ENCODE measurements at places on chromosomes 1 and 21.

GRCh38 chr1:17096584-17096983 lies 22.7 kb downstream of the PADI2 start:
- peaks cover 12% of the 10 kb centered on the region for H3K27me3 ChIP-seq
- H3K4me1 ChIP-seq, result peaks cover 5% of the 10 kb centered on the region
- peaks cover 17% of the 10 kb centered on the region for H3K36me3 ChIP-seq
- H3K4me3 ChIP-seq, result no peak overlapping the region
- ATAC-seq, result no peak

GRCh38 chr21:34619841-34620665 lies 5.1 kb upstream of the RCAN1 start:
- H3K36me3 ChIP-seq, result no peaks in the 10 kb centered on the region
- H3K27ac ChIP-seq, result no peak overlapping the region
- peaks cover 18% of the 10 kb centered on the region for H3K4me1 ChIP-seq
- peaks cover 37% of the 10 kb centered on the region for H3K27me3 ChIP-seq
- no peak for ATAC-seq
- no peak overlapping the region for H3K4me3 ChIP-seq

DNA sequence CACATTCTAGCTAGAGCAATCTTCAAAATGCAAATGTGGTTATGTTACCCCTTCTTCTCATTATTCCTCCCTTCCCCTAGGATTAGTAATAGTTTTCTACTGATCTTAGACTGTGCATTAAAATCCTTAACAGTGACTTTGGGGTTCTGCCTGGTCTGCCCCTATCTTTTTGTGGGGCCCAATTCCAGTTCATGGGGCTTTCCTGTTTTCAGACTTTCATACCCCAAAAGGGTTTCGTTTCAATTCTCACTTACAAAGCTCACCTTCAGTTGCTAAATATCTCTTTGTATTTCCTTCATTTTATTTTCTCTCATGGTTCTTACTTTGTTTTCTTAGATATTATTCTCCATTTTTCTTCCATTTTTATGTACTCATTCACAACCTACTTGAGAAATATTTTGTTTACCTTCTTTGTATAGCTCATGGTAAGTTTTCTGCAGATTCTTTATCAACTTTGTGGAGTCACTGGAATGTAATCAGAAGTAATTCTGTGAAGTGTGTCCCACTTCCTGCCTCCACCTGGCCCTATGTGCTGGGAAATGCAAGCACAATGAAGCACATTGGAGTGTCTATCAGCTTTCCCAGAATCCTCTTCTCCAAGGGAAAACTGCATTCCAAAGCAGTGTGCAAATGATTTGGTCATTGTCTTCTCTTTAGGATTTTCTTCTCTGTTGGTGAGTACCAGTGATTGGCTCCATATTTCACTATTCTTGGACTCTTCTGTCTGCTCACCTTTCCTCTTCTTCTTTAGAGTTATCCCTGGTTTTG lies 350.2 kb downstream of the ZNF326 start:
- H3K27ac ChIP-seq, result no peak overlapping the region
- H3K4me1 ChIP-seq, result no peaks in the 10 kb centered on the region
- no peaks in the 10 kb centered on the region for H3K27me3 ChIP-seq
- no peaks in the 10 kb centered on the region for H3K36me3 ChIP-seq
- no peak overlapping the region for H3K4me3 ChIP-seq
- ATAC-seq, result no peak

- H3K27me3 ChIP-seq, result peaks cover 75% of the 10 kb centered on the region
- no peak for ATAC-seq
- H3K36me3 ChIP-seq, result no peaks in the 10 kb centered on the region
- H3K4me1 ChIP-seq, result peaks cover 7% of the 10 kb centered on the region
- H3K4me3 ChIP-seq, result no peak overlapping the region
Measured at GRCh38 chr1:228065543-228066347, 16.8 kb upstream of the ARF1 start.

DNA sequence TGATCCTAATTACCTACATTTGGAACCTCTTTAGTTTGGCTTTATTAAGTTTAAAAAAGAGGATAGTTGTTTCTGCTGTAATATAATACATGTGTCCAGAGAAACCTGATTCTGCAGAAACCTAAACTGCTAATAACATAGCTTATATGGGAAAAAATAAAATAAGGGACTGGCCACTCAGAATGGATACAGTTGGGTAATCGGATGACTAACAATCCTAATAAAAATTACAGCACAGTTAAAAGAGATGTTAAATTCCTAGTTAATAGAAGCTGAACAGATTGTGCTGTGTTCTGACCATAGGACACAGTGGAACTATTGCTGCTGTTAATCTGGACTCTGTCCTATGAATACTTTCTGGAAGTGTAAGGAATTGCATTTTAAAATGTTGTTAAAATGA lies 16.0 kb downstream of the ARV1 start:
- H3K36me3 ChIP-seq, result peaks cover 26% of the 10 kb centered on the region
- no peak for ATAC-seq
- no peak overlapping the region for H3K4me3 ChIP-seq
- H3K27me3 ChIP-seq, result no peaks in the 10 kb centered on the region
- H3K27ac ChIP-seq, result no peak overlapping the region
- no peaks in the 10 kb centered on the region for H3K4me1 ChIP-seq

GRCh38 chr1:219626865-219627264 lies 14.0 kb upstream of the ZC3H11B start:
- no peaks in the 10 kb centered on the region for H3K4me1 ChIP-seq
- H3K4me3 ChIP-seq, result no peak overlapping the region
- ATAC-seq, result no peak
- no peak overlapping the region for H3K27ac ChIP-seq

DNA sequence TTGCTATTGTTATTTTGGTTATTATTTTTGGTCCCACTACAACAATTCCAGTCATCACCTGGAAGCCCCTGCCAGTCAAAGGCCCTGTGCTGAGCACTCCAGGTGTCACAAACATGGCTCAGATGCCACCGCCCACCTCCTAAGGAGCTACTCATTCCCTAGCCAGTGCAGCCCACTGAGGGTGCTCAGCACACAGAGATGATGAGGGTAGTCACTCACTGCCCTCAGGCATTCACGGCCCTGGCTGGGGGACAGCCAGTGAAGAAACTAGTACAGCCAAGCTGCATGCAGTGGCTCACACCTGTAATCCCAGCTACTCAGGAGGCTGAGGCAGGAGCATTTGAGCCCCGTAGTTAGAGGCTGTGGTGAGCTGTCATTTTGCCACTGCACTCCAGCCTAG lies 42.3 kb downstream of the NIPAL3 start:
- no peak overlapping the region for H3K4me3 ChIP-seq
- ATAC-seq, result no peak
- H3K27ac ChIP-seq, result no peak overlapping the region
- peaks cover 10% of the 10 kb centered on the region for H3K4me1 ChIP-seq

DNA sequence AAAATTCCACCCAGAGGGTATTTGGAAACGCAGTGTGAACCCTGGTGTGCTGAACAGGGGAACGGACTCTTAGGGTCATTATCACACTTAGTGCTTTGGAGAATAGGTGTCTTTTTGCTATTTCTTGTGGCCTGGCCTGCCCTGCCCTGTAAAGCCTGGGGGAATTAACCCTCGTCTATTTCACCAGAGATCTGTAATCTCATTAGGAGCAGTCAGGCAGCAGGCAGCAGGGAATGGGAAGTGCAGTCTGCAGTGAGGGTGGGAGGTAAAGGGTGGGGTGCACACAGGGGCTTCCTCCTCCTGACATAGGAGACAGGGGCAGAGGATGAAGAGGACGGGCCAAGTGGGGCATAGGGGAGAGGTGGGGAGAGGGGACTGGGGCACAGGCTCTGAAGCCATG lies 1.1 kb upstream of the SLC1A7 start:
- H3K27me3 ChIP-seq, result peaks cover 21% of the 10 kb centered on the region
- H3K27ac ChIP-seq, result no peak overlapping the region
- ATAC-seq, result no peak
- H3K4me1 ChIP-seq, result no peaks in the 10 kb centered on the region
- no peaks in the 10 kb centered on the region for H3K36me3 ChIP-seq

- peaks cover 4% of the 10 kb centered on the region for H3K27me3 ChIP-seq
- H3K27ac ChIP-seq, result no peak overlapping the region
- H3K36me3 ChIP-seq, result no peaks in the 10 kb centered on the region
- H3K4me3 ChIP-seq, result no peak overlapping the region
- no peaks in the 10 kb centered on the region for H3K4me1 ChIP-seq
- ATAC-seq, result no peak
Measured at GRCh38 chr1:56215086-56215485, 364.3 kb downstream of the PLPP3 start.

GRCh38 chr1:48817505-48818114 lies 40.9 kb upstream of the BEND5 start:
- no peak overlapping the region for H3K27ac ChIP-seq
- ATAC-seq, result peak; percentile 78
- H3K4me3 ChIP-seq, result no peak overlapping the region
- no peaks in the 10 kb centered on the region for H3K36me3 ChIP-seq

- no peak overlapping the region for H3K4me3 ChIP-seq
- H3K36me3 ChIP-seq, result no peaks in the 10 kb centered on the region
- H3K27ac ChIP-seq, result no peak overlapping the region
- no peaks in the 10 kb centered on the region for H3K4me1 ChIP-seq
Measured at GRCh38 chr1:17711941-17712340, 43.2 kb upstream of the ACTL8 start.

- no peaks in the 10 kb centered on the region for H3K4me1 ChIP-seq
- no peaks in the 10 kb centered on the region for H3K27me3 ChIP-seq
- H3K4me3 ChIP-seq, result no peak overlapping the region
- no peak overlapping the region for H3K27ac ChIP-seq
- no peak for ATAC-seq
- H3K36me3 ChIP-seq, result no peaks in the 10 kb centered on the region
Measured at GRCh38 chr1:14949270-14949835, 204.2 kb upstream of the TMEM51 start.

GRCh38 chr1:244730153-244730933 lies 77.4 kb downstream of the DESI2 start:
- H3K4me3 ChIP-seq, result peak overlapping the region; percentile 89
- no peaks in the 10 kb centered on the region for H3K36me3 ChIP-seq
- no peaks in the 10 kb centered on the region for H3K27me3 ChIP-seq
